ENCODE measurements at places on chromosomes 4 and X.

- peak overlapping the region; percentile 37 for H3K27ac ChIP-seq
- H3K27me3 ChIP-seq, result no peaks in the 10 kb centered on the region
- no peak for DNase-seq
- peaks cover 38% of the 10 kb centered on the region for H3K4me1 ChIP-seq
These were observed 7.3 kb downstream of the PPP1R3F start for GRCh38 chrX:49276671-49277534.

GRCh38 chrX:24480400-24480865 lies 15.3 kb downstream of the PDK3 start:
- H3K27me3 ChIP-seq, result no peaks in the 10 kb centered on the region
- H3K27ac ChIP-seq, result peak overlapping the region; percentile 79
- H3K4me3 ChIP-seq, result peak overlapping the region; percentile 21
- peaks cover 4% of the 10 kb centered on the region for H3K4me1 ChIP-seq

- H3K27ac ChIP-seq, result peak overlapping the region; percentile 80
- peaks cover 6% of the 10 kb centered on the region for H3K4me1 ChIP-seq
- peak; percentile 30 for DNase-seq
- H3K4me3 ChIP-seq, result peak overlapping the region; percentile 77
- no peaks in the 10 kb centered on the region for H3K36me3 ChIP-seq
- H3K27me3 ChIP-seq, result no peaks in the 10 kb centered on the region
These were observed 51.5 kb upstream of the TRIM2 start for GRCh38 chr4:153152501-153153338.

GRCh38 chrX:77061545-77061944 lies 385.6 kb upstream of the FGF16 start:
- no peaks in the 10 kb centered on the region for H3K36me3 ChIP-seq
- DNase-seq, result no peak
- H3K27me3 ChIP-seq, result no peaks in the 10 kb centered on the region
- no peak overlapping the region for H3K4me3 ChIP-seq
- H3K27ac ChIP-seq, result no peak overlapping the region
- H3K4me1 ChIP-seq, result no peaks in the 10 kb centered on the region

GRCh38 chrX:43969504-43970501 lies 3.4 kb downstream of the NDP start:
- H3K27ac ChIP-seq, result no peak overlapping the region
- H3K4me1 ChIP-seq, result no peaks in the 10 kb centered on the region
- H3K4me3 ChIP-seq, result no peak overlapping the region
- H3K36me3 ChIP-seq, result no peaks in the 10 kb centered on the region
- no peak for DNase-seq

DNA sequence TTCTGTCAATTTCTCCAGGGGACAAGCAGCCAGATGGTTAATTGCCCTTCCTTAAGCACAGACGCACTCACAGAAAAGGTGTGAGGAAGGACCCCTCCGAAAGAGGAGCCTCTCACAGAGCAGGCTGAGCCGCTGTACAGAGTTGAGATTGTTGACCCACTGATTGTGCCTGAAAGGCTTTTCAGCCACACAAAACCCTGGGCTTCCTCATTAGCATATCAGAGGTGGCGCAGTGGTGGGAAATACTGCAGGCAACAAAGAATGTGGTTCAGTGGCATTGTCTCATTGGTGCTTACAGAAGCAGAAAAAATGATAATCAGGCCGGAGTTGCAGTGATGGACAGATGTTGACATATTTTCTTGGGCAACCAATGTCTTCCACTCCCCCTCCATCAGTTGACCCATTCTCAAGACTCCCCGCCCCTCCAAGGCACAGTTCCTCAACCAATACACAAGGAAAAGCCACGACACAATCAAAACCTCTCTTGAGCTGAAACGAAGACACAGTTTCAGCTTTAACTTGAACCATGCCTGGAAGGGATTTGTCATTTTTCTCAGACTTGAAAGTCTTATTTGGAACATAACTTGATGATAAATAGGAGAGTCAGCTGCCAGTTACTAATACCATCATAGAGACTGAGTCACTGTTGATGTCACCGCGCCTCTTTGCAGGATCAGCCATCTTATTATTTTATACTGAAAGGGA lies 53.1 kb downstream of the ATXN3L start:
- no peaks in the 10 kb centered on the region for H3K4me1 ChIP-seq
- H3K27me3 ChIP-seq, result no peaks in the 10 kb centered on the region
- DNase-seq, result no peak
- H3K4me3 ChIP-seq, result no peak overlapping the region
